AG09319 (cell line): ENCODE measurements at places on chromosomes 13 and 19.

GRCh38 chr19:48965806-48966540, 864 bp downstream of the FTL start:
- DNase-seq = no peak

DNA sequence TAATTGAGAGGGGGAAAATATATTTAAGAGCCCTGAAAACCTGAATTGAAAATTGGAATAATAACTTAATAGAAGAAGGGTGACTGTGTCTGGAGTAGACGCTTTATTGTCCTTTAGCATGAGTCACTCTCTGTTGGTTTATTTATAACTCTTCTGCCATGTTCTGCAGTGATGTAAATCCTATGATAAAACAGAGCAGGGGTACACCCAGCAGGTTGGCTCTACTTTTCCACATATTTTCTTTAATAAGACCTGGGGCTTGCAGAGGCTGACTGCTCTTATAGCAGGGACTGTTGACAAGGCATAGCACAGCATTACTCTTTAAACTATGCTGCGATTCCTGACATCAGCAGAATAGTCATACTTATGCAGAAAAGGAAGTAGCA, 389.9 kb upstream of the PCDH9 start:
- DNase-seq = no peak

DNA sequence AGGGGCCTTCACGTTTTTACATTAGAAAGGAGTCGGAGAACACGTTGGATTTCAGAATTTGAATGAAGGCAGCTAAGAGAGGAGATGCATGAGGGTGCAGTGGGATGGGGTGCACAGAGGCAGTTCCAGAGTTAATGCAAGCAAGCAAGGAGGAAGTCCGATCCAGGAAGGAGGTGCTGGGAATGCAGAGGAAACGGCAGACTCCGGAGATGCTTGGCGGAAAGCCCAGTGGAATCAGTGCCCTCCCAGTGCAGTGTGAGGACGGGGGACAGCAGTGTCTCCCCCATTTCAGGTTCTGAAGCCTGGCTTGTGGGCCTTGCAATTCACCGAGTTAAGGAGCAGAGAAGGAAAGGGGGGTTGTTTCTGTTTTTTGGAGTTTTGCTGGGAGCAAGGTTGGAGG, 100.4 kb downstream of the COL4A2 start:
- no peak for DNase-seq

DNA sequence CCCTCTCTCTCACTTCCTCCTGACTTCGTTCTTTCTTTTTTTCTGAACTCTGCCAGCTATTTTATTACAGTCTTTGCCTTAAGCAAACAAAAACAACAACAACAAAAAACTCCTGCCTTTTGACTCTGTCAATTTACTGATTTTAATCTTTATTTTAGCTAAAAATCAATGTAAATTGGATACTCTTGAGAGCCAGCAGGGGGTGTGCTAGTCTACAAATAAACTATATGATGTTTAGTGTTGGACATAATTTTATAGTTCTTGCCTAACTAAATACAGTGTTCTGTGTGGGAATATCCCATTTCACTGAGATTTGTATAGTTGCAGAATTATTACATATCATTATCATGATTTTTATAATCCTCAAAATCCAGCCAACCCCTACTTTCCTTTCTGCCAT, 1199.9 kb upstream of the SPRY2 start:
- no peak for DNase-seq

DNA sequence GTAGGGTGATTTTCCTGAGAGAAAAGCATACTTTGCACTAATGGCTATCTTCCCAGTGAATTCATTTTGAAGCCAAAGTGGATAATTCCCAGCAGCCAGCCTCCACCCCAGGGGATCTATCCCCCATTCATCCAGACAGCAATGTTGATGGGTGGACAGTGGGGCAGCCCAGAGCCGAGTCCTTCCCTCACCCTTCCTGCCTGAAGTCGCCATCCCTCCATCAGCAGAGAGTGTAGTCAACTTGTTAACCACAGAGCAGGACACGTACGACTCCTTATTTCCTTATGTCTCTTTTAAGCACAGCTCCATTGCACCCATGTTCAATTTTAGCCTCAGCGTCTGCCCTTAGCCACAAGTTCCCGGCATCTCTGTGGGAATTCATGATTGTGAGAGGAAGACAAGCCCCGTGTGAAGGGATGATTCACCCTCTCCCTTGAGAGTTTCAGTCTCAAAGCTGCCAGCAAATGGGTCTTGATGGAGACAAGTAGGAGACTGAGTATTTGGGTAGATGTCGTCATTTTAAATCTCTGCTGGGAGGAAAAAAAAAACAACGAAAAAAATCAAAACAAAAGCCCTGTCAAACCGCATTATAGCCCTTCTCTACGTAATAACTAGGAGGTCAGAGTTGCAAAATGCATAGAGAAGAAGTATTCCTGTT, 58.3 kb upstream of the MEDAG start:
- DNase-seq = peak; percentile 87

DNA sequence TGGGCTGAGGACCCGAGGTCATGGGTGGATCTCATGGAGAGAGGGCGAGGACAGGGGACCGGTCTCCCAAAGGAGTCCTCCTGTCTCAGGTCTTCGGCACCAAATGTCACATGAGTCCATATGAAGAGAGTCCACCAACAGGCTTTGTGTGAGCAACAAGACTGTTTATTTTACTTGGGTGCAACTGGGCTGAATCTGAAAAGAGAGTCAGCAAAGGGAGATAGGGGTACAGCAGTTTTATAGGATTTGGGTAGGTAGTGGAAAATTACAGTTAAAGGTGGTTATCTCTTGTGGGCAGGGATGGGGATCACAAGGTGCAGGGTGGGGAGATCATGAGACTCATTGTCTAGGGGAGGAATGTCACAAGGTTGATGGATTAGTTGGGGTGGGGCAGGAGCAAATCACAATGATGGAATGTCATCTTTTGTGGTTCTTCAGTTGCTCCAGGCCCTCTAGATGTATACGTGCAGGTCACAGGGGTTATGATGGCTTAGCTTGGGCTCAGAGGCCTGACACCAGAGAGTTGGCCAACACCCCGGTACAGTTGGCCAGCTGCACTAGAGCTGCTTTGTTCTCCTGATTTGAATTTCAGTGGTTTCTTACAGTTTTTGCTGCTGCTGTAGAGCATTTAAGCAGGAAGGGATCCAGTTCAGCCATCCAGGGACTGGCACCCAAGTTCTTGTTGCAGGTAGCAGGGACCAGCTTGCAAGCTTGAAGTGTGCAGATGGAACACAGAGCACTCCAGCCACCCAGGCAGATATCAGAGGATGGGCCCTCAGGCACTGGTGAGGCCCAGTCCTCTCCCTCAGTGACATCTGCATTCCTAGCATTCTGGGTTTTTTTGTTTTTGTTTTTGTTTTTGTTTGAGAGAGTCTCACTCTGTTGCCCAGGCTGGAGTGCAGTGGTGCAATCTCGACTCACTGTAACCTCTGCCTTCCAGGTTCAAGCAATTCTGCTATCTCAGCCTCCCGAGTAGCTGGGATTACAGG, 26.4 kb upstream of the IGFL1 start:
- DNase-seq = no peak

DNA sequence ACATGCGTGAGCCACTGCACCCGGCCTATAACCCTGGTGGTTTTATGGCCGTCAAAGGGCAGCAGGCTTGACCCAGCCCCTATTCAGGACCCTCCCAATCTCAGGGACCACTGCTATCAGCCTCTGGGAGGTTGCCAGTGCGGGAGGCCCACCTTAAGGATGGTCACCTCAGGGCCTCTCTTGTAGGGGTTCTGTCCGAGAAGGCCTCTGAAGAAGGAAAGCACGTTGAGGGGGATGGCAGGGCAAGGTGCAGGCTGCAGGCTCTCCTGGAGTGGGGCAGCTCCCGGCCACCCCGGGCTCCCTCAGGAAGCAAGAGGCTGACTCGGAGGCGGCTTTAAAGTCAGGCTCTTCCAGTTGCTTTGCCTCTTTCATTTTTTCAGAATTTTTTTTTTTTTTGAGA, 6.0 kb upstream of the GRTP1 start:
- DNase-seq = no peak

- no peak for DNase-seq
Measured at GRCh38 chr19:46021531-46022041, 1.3 kb downstream of the PGLYRP1 start.

- no peak for DNase-seq
Measured at GRCh38 chr19:55836340-55836739, at the start of gene NLRP4. Gene NLRP4, plus strand, starts transcription at chr19:55836540. Its CDS starts 15,541 bp downstream, at chr19:55852081.

DNA sequence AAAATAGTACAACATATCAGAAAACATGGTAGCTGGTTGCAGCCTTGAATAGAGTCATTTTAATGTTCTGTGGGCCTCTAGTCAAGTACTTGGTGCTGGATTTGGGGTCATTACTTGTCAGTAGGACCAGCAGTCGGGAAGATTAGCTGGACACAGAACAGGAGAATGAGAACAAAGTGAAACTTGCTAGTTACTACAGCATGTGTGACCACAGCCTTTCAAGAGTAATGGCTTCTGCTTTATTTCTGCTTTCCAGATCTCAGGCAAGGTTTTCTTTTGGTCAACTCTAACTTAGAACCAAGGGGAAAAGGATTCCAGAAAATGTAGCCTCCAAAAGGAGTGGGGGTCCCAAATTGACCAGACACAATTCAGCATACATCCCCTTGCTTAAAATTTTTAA, 17.1 kb upstream of the VWA8 start:
- DNase-seq = no peak

GRCh38 chr19:10864538-10864899, 6.8 kb upstream of the CARM1 start:
- DNase-seq = peak; percentile 42

- no peak for DNase-seq
Measured at GRCh38 chr13:51935326-51936171, 73.8 kb downstream of the CCDC70 start.

- no peak for DNase-seq
Measured at GRCh38 chr13:29131881-29132668, 311.9 kb downstream of the MTUS2 start.

- no peak for DNase-seq
Measured at GRCh38 chr13:75400775-75401174, 81.2 kb downstream of the TBC1D4 start.

DNA sequence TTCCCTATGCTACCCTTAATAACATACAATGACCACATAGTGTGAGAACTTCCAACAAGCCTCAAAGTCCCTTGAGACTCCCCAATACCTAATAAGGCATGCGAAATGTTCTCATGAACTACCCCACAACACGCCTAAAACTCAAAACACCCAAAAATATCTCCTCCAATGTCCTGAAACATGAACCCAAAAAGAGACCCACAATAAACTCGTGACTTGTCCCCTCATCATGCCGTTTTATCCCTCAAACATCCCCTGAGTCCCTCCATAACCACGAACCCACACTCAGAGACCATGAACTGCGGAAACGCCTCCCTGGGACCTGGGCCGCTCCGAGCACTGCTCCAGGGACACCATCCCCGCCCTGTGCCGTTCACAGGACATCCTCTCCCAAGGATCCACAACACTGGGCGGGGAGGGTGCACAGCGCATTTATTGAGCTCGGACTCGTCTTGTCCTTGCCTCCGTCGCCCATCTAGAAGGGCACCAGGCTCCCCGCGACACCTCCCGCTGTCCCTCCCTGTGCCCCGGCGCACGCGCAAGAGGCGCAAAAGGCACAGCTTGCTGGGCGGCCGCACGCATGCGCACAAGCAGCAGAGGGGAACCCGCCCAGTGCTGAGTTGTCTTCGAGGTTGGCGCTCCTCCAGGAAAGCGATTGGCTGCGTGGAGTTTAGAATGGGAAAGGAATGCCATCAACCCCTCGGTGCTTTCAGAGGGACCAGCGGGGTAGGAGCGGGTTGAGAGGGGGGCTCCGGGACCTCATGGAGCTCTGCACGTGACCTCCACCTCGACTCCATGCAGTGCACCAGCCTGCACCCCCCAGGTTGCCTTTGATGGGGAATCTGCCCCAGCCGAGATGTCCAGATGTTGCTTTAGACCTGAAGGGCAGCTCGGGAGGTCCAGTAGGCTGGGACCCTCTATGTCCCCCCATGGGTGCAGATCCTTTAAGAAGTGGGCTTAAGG, 8.8 kb downstream of the FXYD3 start:
- peak; percentile 81 for DNase-seq

GRCh38 chr19:8338835-8339234, 4.2 kb downstream of the KANK3 start:
- DNase-seq = no peak

- DNase-seq = peak; percentile 46
Measured at GRCh38 chr19:43784241-43784980, 3.6 kb upstream of the KCNN4 start.

- DNase-seq = no peak
Measured at GRCh38 chr19:5253406-5254110, 87.1 kb downstream of the PTPRS start.

- DNase-seq = peak; percentile 23
Measured at GRCh38 chr13:101258071-101258470, 158.2 kb downstream of the NALCN start.

DNA sequence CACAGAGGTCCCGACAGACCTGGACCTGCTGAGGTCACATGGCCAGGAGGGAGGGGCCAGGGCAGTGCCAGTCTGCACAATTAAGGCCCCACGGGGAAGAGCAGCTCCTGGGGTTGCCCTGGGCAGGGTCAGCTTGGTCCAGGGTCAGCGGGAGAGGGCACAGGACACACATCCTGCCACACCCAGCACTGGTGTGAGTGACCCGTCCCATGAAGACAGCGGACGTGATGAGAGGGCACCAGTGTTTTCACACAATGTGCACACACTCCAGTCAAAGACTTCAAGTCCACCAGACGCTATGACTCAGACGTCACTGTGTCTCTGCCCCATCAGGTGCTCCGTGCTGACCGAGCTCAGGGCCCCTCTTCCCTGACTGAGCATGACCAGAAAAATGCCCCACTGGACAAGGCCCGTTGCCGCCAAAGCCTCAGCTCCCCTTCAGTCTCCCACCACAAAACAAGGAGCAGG, 4.2 kb downstream of the TMEM259 start:
- no peak for DNase-seq

DNA sequence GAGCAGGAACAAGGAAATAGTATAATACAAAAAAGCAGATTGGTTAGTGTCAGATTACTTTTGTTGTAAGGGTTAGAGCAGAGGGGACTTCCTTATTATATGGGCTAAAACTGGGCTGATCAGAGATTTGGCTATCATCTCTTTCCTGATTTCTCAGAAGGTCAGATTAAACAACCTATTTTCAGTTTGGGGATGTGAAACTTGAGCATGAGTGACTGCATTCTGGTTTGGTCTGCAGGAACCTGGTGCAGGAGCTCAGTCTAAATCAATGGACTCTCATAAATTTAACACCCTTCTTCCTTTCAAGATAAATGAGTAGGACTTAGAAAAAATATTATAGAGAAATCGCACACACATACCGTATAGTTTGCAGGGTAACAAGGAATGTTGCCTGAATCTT, 12.9 kb upstream of the RFXAP start:
- no peak for DNase-seq

- DNase-seq = no peak
Measured at GRCh38 chr19:31220540-31220939, 128.7 kb downstream of the TSHZ3 start.

- DNase-seq = no peak
Measured at GRCh38 chr13:39105110-39105509, 66.9 kb downstream of the NHLRC3 start.

- no peak for DNase-seq
Measured at GRCh38 chr13:64819081-64819480, 2411.1 kb downstream of the PCDH9 start.

GRCh38 chr19:44772959-44773358, 4.7 kb upstream of the CBLC start:
- no peak for DNase-seq
